ENCODE measurements at places on chromosomes 13 and 19. TPM values are rescaled to one million over a fixed set of nuclear protein-coding genes. Genes with fewer than 3 reads are reported as not detected.
A peak's percentile ranks its signal among the peaks of the same experiment; 100 is the strongest.

DNA sequence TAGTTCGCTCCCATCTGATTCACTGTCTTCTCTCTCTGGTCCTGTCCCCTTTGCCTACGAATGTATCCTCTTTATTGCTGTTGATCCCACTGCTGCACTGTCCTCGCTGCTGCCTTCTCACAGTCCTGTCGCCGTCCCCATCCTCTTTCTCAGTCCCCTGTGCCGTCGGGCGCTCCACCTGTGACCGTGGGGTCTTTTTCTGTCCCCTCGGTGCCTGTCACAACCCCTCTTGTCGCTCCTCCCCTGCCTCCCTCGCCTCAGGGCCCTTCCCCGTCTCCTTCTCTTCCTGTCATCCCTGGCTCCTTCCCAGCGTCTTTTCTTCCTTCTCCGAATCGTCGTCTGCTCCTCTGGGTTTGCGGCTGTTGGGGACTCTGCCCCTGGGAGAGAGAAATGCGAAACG, 32.3 kb downstream of the SYT3 start:
- DNase-seq, result no peak

DNA sequence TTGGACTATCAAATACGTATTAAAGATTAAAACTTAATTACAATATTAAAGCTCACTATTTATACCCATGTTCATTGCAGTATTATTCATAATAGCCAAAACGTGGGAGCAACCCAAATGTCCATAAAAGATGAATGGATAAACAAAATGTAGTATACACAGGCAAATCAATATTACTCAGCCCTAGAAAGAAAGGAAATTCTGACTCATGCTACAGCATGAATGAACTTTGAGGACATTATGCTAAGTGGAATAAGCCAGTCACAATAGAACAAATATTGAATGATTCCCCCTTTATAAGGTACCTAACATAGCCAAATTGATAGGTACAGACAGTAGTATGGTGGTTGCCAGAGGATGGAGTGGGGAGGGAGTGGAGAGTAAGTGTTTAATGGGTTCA, 457.3 kb downstream of the FGF14 start:
- DNase-seq, result no peak

GRCh38 chr19:58154287-58154678, 3.7 kb upstream of the ZNF329 start:
- DNase-seq, result peak; percentile 32

GRCh38 chr13:60220072-60220471, 56.3 kb upstream of the DIAPH3 start:
- DNase-seq, result no peak

The GJA3 gene
- total RNA-seq, result not detected

DNA sequence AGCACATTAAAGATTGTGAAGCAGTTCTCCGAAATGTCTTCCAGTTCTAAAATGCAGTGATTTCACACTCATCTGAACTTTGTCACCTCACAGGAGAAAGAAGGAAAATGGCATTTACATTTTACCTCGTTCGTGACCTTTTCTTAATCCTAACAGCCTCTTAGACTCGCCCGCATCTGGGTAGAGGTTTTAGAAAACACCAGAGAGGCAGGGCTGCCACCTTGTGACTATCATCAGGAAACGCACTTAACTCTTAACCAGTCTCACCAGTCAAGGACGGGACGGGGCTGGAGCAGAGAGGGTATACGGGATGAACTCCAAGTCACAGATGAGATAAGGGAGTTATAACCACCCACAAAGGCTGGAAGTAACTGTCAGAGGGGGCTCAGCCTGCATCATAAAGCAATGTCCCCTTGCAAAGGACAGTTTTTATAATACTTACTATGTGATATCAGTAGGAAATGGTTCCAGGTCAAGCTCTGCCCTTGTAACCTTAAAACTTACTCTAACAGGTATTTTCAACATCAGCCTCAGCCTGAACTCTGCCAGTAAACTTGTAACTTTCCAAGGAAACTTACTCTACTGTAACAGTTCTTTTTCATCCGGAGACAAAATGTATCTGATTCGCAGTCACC, 8.6 kb upstream of the CEACAM6 start:
- peak; percentile 36 for DNase-seq

GRCh38 chr13:33543631-33544265, 258.2 kb upstream of the STARD13 start:
- DNase-seq, result peak; percentile 29

DNA sequence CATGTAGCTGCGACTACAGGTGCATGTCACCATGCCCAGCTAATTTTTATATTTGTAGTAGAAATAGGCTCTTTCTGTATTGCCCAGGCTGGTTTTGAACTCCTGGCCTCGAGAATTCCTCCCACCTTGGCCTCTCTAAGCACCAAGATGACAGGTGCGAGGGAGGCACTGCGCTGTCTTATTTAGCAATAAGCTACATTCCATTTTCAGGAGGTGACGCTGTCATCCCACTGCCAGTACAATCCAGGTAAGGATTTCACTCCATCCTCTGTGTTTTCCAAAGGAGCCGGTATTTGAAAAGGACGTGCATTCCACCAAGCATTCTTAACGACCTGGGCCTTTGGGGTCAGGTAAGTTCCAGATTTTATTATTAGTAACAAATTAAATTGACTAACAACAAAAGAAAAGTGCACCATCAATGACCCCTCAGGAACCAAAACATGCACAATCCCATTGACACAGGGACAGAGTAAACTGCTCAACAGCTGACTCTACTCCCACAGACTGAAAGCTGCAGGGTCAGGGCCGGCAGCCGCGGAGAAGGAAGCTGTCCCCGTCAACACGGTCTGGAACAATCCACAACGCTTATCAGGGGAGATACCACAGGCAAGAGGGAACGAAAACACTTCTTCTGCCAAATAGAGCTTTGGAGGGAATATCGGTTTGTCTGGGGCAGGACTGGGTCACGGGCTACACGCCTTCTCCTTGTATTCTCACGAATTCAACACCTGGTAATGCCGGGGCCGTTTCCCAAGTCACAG, 82.8 kb downstream of the INSR start:
- DNase-seq, result peak; percentile 92

The EVI5L gene
- total RNA-seq, result 13.5 TPM

The MFSD12 gene
- 80.4 TPM for total RNA-seq

DNA sequence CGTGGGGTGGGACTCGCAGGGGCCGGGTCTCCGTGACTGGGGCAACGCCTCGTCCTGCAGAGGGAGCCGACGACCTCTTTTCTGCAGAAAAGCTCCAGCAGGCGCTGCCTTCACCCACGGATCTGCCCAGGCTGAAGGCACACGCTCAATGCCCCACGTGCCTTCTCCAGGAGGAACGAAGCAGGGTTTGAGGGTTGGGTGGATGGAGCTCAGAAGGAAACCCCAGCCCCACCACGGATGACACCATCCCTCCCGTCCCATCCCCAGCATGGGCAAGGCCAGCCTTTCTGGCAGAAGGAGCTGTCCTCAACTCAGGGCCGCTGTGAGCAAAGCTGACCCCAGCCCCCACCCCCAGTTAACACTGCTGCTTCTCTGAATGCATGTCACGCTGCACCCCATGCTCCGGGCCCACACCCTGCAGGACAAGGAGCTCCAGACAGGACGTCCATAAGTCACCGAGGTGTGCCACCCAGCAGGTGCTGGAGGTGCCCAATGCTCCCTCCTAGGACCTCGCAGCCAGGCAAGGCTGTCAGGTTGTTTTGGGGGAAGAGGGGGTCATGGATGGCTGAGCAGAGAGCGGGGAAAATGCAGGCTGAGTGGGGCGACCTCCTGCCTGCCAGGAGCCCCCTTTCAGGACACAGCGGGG, 7.4 kb downstream of the C19orf25 start:
- no peak for DNase-seq

DNA sequence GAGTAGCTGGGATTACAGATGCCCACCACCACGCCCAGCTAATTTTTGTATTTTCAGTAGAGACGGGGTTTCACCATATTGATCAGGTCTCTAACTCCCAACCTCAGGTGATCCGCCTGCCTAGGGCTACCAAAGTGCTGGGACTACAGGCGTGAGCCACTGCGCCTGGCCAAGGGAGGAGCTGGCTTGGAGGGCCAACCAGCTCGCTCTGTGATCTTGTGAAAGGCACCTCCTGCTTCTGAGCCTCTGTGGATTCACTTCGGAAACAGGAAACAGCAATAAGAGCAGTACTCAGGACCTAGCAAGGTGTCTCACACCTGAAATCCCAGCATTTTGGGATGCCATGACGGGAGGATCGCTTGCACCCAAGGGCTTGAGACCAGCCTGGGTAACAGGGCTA, 2.0 kb upstream of the ELL start:
- DNase-seq, result no peak

The KLK12 gene
- total RNA-seq, result not detected

The IFNL1 gene
- total RNA-seq, result not detected

The MAST1 gene
- total RNA-seq, result 0.13 TPM

GRCh38 chr19:42363614-42364346, 26.3 kb downstream of the CNFN start:
- DNase-seq, result no peak

The TNFSF11 gene
- total RNA-seq, result not detected

GRCh38 chr13:20721454-20722357, 18.2 kb downstream of the IL17D start:
- peak; percentile 68 for DNase-seq

- no peak for DNase-seq
Measured at GRCh38 chr13:34777089-34777913, 164.8 kb upstream of the NBEA start.

DNA sequence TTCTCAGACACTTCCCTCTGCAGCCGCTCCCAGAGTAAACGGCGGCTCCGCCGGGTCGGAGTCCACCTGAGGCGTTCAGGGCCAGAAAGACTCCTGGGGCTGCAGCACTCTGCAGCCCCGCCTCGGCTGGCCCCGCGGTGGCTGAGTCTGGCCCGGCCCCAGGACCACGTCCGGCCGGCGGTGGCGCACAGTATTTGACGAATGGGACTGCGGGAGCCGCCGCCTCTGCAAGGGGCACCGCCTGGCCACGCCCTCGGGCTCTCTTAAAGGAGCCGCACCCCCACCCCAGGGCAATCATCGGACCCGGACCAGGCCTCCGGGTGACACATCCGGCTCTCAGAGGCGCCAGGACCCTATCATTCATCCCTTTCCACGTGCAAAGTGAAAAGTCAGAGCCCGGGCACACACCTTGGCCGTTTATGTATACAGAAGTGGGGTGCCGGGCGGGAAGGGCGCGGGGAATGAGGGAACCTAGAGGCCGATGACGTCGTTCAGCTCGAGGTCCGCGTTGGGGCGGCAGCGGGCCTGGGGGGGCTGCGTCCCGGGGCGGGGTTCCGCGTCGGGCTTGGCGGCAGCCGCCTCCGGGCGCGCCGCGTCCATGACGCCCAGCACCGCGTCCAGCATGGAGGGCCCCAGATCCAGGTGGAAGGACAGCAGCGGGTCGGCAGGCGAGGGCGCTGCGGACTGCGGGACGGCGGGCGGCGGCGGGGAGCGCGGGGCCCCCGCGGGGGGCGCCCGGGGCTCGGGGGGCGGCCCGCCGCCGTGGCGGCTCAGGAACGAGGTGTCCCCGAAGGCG, 1.2 kb upstream of the LENG9 start:
- DNase-seq, result peak; percentile 72

- DNase-seq, result peak; percentile 26
Measured at GRCh38 chr13:77563111-77563510, 27.6 kb downstream of the SCEL start.

- no peak for DNase-seq
Measured at GRCh38 chr19:18538115-18538514, 5.3 kb downstream of the FKBP8 start.

GRCh38 chr13:100789481-100789880, 114.9 kb upstream of the TMTC4 start:
- peak; percentile 5 for DNase-seq
